Hematopoietic multipotent progenitor cell (in vitro differentiated cells): ENCODE measurements at places on chromosomes 7 and 10. TPM values are rescaled to one million over a fixed set of nuclear protein-coding genes. Genes with fewer than 3 reads are reported as not detected.

ADIRF gene
- not detected for total RNA-seq

STAM gene
- total RNA-seq = 26.7 TPM

TAS2R41 gene
- 1.3 TPM for total RNA-seq

AGR3 gene
- total RNA-seq = not detected

PLCE1 gene
- under 0.01 TPM for total RNA-seq

DNA sequence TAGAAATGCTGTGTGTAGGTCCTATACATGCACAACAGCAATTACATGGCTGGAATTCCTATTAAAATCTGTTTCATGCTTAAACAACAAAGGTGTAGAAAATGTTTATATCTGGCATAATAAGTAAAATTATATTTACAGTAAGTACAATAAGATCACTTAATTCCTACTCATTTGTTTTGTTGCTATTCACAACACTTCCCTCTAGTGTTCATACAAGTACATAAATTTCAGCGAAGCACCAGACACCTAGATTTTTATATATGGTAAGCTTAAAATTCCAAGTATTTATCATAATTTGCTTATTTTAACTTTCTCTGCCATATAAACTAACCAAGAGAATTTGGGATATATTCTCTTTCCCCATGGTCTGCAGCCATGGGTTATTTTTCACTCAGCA, 51.8 kb upstream of the ANK3 start:
- DNase-seq = no peak

- no peak for DNase-seq
Observed at GRCh38 chr7:95095966-95096540, 188.7 kb downstream of the PPP1R9A start.

- DNase-seq = no peak
Observed at GRCh38 chr10:34078745-34079470, 736.2 kb downstream of the PARD3 start.

DNA sequence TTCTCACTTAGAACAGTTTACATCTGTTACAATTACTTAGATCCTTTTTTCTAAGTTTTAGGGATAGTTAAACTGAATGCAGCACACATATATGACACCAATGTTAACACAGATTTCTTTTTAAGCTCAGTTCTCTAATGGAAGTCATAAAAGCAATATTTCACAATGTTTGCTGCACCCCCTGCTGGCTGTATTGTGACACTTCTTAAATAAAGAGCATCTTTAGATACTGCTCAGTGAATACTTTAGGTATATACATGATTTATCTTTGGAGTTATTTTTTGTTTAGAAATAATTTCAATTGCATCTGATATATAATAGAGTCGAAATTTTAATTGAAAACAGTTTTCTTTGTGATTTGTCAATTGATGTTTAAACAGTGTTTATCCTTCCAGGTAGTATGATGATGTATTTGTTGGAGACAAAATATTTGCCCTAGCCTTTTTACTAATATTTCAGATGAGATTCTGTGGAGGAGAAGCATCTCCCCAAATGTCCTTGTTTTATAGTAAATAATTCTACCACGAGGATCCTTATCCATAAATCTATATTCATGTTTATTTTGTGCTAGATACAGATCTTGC, 174.4 kb downstream of the ST7 start:
- DNase-seq = peak; percentile 83

- DNase-seq = no peak
Observed at GRCh38 chr7:2436341-2437104, 33.1 kb downstream of the CHST12 start.

DNA sequence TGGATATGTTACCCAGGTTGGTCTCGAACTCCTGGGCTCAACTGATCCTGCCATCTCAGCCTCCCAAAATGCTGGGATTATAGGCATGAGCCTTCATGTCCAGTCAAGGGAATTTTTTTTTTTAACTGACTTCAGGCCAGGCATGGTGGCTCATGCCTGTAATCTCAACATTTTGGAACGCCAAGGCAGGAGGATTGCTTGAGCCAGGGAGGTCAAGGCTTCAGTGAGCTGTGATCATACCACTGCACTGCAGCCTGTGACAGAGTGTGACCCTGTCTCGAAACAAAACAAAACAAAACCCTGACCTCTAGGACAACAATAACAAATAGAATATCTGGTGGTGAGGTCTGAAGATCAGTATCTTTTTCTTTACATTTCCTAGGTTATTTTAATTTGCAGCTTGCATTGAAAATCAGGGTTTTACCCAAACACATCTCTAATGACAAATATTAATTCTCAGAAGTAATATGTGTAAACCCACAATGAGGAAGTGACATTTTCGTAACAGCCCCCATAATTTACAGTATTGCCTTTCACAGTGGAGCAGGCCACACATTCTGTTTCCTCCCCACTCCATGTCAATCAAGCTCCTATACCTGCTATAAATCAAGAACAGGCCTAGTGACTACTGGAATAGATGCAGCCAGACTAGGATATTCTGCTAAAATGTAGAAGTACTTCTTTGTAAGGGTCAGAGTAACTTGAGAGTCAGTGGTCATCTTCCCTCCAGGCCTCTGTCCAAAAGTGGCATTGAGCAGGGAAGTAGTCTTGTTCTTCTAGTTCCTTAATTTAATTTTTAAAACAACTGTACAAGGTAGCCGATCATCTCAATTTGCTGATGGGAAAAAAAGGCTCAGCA, 43.3 kb upstream of the ECHDC3 start:
- DNase-seq = no peak

- DNase-seq = no peak
Observed at GRCh38 chr10:12720217-12720981, 281.1 kb downstream of the CCDC3 start.

DNA sequence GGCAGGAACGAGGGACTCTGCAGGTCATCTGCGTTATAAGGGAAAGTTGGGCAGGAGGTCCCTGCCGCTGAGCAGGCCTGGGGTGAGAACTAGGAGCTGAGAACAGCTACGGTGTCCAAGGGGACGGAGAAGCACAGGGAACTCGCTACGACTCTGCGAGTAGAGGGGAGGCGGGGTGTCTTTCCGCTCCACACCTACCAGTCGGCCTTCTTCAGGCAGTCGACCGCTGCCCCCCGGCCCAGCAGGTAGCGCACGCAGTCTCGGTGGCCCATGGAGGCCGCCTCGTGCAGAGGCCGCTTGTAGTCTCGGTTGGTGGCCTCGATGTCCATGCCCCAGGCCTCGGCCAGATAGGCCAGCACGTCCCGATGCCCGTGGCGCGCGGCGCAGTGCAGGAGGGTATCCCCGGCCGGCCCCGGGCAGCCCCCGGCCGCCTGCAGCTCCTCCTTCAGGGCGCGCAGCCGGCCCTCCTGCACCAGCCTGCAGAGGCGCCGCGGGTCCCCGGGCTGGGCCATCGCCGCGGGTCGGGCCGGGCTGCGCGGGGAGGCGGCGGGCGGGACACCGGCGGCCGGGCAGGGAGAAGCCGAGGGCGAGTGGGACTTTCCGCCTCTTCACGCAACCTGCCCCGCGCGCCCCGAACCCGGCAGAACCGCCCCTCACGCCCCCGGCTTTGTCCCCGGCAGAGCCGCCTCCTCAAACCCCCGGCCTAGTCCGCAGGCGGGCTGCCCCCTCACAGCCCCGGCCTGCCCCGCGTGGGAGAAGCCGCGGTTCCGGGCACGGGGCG, 660 bp downstream of the ANKRD16 start:
- DNase-seq = peak; percentile 35

DNA sequence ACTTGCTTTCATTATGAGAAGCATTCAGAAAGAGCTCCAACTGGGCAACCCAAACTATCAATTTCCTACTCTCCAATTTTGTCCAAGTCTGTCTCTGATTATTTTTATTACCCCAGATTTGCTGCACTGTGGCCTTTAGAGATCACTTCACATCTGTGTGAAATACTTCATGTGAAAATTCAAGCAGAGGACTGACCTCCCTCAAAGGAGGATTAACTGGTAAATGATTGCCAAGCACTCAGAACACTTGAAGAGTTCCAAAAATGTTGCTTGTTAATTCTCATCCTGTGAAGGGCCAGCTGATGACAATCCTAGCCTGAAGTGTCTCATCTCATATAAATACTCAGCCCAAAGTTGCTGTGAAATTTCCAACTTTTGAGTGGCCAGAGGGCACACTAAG, 182.8 kb upstream of the DGKB start:
- DNase-seq = no peak

GRCh38 chr10:72407471-72407870, 52.8 kb upstream of the DNAJB12 start:
- DNase-seq = no peak

GRCh38 chr7:87220026-87220733, 648 bp upstream of the TMEM243 start:
- peak; percentile 70 for DNase-seq

DNA sequence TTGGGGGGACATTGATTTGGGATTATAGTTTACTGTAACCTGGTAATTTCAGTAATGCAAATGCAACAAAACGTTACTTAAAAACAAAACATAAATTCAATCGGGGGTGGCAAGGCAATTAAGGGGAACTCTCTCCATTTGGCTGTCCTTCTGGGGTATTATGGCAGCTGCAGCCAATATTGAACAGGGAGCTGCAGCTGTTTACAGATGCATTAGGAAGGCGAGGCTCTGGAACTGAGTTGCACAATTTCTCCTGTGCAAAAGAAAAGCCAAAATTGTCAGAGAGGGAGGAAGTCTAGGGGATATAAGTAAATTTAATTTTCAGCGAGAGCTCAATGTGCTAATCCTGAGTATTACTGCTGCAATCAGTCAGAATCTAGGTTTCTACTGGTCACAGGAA, 36.1 kb downstream of the NEUROD6 start:
- DNase-seq = no peak

DNA sequence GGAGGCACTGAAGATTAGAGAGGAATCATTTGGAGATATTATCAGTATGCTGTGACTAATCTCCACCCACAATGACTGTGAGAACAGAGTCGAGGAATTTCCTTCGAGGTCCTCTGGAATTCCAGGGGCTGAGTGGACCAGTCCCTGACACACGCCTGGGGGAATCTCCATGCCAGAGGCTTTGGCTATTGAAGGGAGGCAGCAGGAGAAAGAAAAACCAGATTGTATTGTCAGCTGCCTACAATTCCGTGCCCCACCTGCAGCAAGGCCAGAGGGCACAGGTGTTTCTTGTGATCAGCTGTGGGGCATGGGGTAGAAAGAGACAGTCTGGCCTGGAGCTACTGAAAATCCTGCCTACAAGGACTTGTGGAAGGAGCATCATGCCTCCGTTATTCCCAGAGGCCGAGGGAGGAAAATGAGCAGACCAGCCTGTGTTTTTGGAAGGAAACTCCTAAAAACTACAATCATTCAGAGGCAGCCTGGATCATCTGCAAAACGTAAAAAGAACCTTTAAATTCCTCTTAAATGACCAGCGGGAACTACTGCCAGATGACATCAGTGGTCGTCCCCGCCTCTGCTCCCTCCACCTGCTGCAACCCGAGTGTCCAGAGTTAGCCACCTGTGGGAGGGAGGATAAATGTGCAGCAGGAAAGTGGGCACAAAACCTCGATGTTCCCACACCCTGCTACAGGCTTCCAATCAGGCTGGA, 25.4 kb upstream of the ANK3 start:
- DNase-seq = no peak

- DNase-seq = no peak
Observed at GRCh38 chr10:86461963-86462804, 59.4 kb downstream of the WAPL start.
